ENCODE measurements at places on chromosomes 16 and 17.
A peak's percentile ranks its signal among the peaks of the same experiment; 100 is the strongest.

DNA sequence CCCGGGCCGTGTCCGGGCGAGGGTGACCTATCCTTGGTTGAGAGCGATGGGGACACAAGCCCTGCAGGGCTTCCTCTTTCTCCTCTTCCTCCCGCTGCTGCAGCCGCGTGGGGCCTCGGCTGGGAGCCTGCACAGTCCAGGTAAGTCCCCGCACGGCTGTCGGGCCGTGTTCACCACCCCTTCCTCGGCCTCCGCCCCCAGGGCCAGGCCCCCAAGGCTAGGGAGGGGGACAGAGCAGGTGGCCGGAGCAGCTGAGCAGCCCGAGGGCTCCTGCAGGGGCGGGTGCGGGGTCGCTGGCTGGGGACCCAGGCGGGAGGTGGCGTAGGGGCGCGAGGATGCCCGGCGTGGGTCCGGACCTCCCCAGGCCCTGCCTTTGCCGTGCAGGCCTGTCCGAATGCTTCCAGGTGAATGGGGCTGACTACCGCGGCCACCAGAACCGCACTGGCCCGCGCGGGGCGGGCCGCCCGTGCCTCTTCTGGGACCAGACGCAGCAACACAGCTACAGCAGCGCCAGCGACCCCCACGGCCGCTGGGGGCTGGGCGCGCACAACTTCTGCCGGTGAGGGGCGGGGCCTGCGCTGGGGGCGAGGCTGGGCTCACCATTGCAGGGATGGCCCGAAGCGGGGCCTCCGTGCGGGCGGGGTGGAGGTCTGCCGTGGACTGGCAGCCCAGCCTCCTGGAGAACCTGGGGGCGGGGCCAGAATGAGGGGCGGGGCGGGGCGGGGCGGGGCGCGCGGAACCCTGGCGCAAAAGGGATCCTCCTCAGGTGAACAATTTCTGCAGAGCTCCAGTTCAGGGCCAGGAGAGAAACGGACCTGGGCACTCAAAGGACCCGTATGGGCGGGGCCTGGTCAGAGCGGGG, 631 bp downstream of the KREMEN2 start:
- DNase-seq, result peak; percentile 29

- DNase-seq, result no peak
These were observed 5.9 kb downstream of the DNAH17 start for GRCh38 chr17:78571329-78571728.

GRCh38 chr16:57852189-57852588, 49.9 kb upstream of the KIFC3 start:
- no peak for DNase-seq

- no peak for DNase-seq
These were observed 32.5 kb upstream of the CRISPLD2 start for GRCh38 chr16:84787263-84787622.

- DNase-seq, result no peak
These were observed 1.7 kb upstream of the METTL22 start for GRCh38 chr16:8619671-8620370.

- no peak for DNase-seq
These were observed 23.7 kb downstream of the MAP3K3 start for GRCh38 chr17:63645775-63646487.

GRCh38 chr16:10562361-10562899, 18.0 kb downstream of the EMP2 start:
- no peak for DNase-seq

GRCh38 chr16:53209429-53209828, 154.6 kb downstream of the CHD9 start:
- DNase-seq, result no peak

- DNase-seq, result no peak
These were observed 121.0 kb downstream of the PARN start for GRCh38 chr16:14509055-14509454.

- peak; percentile 63 for DNase-seq
These were observed 143.1 kb upstream of the CACNG5 start for GRCh38 chr17:66691644-66692420.

GRCh38 chr16:3824121-3824795, 56.3 kb downstream of the CREBBP start:
- no peak for DNase-seq

- peak; percentile 32 for DNase-seq
These were observed 12.2 kb upstream of the MRPS23 start for GRCh38 chr17:57861790-57862693.

DNA sequence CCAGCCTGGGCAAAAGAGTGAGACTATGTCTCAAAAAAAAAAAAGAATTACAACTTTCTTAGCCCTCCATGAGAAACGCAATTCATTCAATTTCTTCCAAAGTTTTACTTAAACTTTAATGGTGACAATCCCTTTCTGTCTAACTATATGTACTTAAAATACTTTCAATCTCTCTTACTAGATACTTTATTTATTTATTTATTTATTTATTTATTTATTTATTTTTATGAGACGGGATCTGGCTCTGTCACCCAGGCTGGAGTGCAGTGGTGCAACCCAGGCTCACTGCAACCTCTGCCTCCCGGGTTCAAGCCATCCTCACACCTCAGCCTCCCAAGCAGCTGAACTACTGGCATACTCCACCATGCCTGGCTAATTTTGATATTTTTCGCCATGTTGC, 108.1 kb downstream of the SPAG9 start:
- no peak for DNase-seq

GRCh38 chr16:76668207-76668725, 391.1 kb downstream of the CNTNAP4 start:
- peak; percentile 1 for DNase-seq

- no peak for DNase-seq
These were observed 169.0 kb upstream of the IRX6 start for GRCh38 chr16:55154956-55155355.

DNA sequence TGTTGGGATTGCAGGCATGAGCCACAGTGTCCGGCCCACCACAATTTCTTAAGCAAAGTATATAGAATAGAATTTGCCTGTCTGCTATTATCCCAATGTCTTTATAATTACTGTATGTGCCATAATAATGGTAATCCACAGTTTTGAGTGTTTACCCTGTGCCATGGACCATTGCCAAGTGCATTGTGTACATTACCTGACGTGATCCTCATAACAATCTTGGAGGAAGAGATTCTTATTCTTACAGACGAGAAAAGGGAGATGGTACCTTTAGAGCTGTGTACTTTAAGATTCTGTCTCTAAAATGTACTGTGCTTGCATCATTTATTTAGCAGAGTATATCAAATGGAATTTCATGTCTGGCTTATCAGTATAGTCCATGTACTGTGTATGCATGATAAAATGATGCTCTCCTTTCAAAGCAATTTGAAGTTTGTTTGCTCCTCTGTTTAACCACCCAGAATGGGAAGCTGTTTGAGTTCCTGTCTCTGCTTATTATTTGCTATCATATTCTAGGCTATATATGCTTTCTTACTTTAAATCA, 13.8 kb upstream of the CDR2 start:
- DNase-seq, result no peak

DNA sequence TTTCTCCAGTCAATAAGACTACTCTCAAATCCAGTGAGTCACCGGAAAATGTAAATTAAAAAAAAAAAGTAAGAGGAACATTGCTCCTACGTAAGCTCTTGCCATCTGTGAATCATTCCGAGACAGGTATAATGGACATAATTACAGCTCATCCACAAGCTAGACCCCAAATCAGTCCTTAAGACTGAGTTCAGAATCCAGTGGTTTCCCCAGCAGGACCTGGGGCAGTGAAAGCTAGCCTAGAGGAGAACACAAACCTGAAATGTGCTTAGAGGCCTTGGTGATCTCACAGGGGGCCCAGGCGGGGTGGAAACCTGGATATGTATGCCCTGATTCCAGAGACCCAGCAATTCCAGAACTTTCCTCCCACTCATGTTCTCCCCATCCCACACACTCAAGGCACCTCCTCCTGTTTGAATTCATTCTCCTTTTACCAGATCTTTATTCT, 132.0 kb downstream of the COPRS start:
- DNase-seq, result no peak

DNA sequence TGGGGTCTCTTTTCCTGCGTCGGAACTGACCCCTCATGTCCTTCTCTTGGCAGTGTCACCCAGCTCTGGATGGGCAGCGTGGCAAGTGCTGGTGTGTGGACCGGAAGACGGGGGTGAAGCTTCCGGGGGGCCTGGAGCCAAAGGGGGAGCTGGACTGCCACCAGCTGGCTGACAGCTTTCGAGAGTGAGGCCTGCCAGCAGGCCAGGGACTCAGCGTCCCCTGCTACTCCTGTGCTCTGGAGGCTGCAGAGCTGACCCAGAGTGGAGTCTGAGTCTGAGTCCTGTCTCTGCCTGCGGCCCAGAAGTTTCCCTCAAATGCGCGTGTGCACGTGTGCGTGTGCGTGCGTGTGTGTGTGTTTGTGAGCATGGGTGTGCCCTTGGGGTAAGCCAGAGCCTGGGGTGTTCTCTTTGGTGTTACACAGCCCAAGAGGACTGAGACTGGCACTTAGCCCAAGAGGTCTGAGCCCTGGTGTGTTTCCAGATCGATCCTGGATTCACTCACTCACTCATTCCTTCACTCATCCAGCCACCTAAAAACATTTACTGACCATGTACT, 13.2 kb downstream of the IGFBP4 start:
- DNase-seq, result no peak

- no peak for DNase-seq
These were observed 51.3 kb downstream of the ADCY9 start for GRCh38 chr16:4064950-4065352.

- DNase-seq, result no peak
These were observed 83.0 kb downstream of the ABCC1 start for GRCh38 chr16:16032271-16032979.

- DNase-seq, result no peak
These were observed 33.3 kb downstream of the LITAF start for GRCh38 chr16:11553371-11553770.

DNA sequence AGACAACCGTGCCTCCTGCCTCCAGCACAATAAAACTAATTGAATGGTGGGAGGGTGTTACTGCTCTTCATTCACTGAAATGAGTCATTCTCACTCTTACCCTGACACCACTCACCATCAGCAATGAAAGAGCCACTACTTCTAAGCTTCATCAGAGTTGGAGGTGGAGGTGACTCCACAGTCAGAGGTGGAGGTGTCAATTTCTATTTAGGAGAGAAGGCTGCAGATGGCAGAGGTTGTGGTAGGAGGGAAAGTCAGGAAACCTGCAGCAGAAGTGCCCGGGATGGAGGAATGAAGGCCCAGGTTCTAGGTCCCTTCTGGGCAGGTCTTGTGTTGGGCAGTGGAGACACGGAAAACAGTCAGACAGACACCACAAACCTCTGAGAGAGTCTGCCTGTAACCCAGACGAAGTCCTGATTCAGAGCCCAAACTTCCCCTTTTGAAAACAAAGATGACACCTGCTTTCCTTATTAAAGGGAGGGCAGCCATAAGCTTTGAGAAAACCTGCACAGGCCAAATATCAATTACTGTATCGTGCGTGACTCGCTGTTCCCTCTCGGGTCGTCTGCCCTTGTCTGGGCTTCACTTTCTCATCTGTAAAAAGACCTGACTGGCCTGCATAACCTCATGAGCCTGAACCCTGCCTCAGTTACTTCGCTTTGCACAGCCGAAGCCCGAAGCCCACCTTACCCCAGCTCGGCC, 668 bp downstream of the ATPAF2 start:
- DNase-seq, result peak; percentile 59

DNA sequence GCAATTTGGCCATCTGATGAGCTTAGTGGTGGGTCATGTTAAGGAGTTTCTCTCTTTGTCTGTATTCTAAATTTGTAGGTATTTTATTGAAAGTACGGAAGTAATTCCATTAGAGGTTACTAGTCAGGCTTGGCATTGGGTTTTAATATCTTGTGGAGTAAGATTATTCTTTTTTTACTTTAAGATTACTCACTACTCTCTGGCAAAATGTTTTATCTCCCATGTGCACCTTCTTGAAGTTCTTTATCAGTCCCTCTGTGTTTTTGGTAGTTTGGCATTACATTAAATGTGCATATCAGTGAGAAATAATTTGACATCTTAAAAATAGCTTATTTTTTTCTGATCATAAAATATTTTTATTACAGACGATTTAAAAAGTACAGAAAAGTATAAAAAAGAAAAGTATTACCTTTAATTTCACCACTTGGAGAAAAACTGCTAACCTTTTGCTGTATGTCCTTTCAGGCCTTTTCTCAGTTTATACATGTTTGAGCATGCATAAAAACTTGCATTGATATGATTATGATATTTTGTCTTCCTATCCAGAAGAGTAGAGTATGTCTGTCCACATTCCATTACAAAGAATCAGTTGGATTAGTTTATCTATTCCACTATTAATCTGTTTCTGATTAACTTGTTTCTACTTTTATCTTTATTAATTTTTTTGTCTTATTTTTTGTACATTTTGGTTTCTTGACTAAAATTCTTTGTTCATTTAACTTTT, 198.3 kb downstream of the SPECC1 start:
- no peak for DNase-seq

DNA sequence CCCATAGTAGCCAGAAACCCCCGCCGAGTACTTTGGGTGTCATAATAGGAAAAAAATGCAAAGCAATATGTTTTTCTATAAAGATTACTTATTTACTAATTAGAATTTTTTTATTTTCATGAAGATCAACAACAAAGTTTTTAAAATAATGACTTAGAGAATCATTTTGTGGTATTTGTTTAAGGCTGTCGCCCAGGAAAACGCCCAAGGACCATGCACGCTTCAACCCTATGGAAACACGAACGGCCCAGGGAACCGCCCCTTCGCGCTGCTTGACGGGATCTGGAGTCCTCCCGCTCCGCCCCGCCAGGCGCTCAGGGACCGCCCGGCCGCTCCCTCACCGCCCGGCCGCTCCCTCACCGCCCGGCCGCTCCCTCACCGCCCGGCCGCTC, 408 bp upstream of the KPNA2 start:
- no peak for DNase-seq

GRCh38 chr17:59513934-59514841, 51.2 kb upstream of the DHX40 start:
- peak; percentile 97 for DNase-seq

DNA sequence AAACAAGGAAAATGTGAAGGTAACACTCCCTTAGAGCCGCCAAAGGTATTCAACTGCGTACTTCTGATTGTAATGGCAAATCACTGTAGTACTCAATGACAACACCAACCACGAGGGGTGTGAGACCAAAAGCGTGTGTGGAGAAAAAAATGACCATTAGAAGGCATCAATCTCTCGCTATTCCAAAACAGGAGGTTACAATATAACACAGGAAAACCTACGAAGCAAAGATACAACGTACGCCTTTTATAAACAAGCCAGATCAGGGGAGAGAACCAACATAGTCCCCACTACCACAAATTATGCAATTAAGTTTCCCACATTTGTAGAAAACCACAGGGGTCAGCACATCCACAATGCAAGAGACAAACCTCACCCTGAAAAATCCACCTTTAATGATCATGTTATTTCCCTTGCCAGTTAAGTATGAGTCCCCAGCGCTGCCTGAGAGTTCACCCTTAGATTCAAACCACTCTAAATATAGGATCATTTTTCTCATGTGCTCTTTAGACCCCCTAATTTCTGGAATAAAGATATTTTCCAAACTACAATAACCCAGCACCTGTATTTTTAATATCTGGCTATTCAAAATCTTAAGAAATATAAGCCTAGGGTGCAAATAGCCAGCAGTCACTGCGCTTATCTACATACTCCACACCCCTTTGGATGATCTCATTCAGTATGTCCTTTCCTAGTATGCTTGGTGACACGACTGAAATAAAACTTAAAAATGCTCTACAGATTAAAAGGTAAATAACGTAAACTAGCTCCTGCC, 12.4 kb downstream of the TEX14 start:
- DNase-seq, result no peak
